Fibroblast of the aortic adventitia (primary cell): ENCODE measurements at places on chromosomes 16 and 17. TPM values are rescaled to one million over a fixed set of nuclear protein-coding genes. Genes with fewer than 3 reads are reported as not detected.

METRN gene
- total RNA-seq, result 30.7 and 38.8 TPM in 2 replicates

SMPD3 gene
- total RNA-seq, result not detected in 2 replicates

SRCIN1 gene
- not detected in 2 replicates for total RNA-seq

CCL7 gene
- not detected in 2 replicates for total RNA-seq

CCL16 gene
- total RNA-seq, result not detected in 2 replicates

RNF213 gene
- 88.7 and 143 TPM in 2 replicates for total RNA-seq

ABCA3 gene
- 1.8 and 2.4 TPM in 2 replicates for total RNA-seq

CACNG5 gene
- not detected in 2 replicates for total RNA-seq

CSH2 gene
- not detected in 2 replicates for total RNA-seq

TOM1L1 gene
- total RNA-seq, result 3.8 and 5.8 TPM in 2 replicates

LYRM9 gene
- 8.2 and 9.7 TPM in 2 replicates for total RNA-seq

CSH1 gene
- not detected in 2 replicates for total RNA-seq

ADAM11 gene
- 0.36 and 1.9 TPM in 2 replicates for total RNA-seq

TPSD1 gene
- not detected in 2 replicates for total RNA-seq

WNT9B gene
- 0.09 TPM in 1 of 2 replicates, not detected in the other for total RNA-seq

SLC6A2 gene
- not detected in 2 replicates for total RNA-seq

NHLRC4 gene
- 2.0 and 2.5 TPM in 2 replicates for total RNA-seq

GRAP gene
- under 0.01 TPM in 1 of 2 replicates, not detected in the other for total RNA-seq

HOXB1 gene
- total RNA-seq, result not detected in 2 replicates

KRTAP2-1 gene
- not detected in 2 replicates for total RNA-seq

SEPTIN12 gene
- total RNA-seq, result not detected in 2 replicates

SBK1 gene
- total RNA-seq, result under 0.01 TPM in 1 of 2 replicates, not detected in the other

PGP gene
- 7.6 and 11.3 TPM in 2 replicates for total RNA-seq

ADAMTS18 gene
- total RNA-seq, result 0.08 and 0.27 TPM in 2 replicates

ASIC2 gene
- 0.18 TPM in 1 of 2 replicates, not detected in the other for total RNA-seq

PIPOX gene
- 1.8 and 3.0 TPM in 2 replicates for total RNA-seq
